Stimulated activated CD4-positive, alpha-beta T cell treated with anti-CD3 and anti-CD28 coated beads, Interleukin-4, amount 100 ng/mL, for 48 hours (primary cell): ENCODE measurements at places on chromosomes 3 and 15.

DNA sequence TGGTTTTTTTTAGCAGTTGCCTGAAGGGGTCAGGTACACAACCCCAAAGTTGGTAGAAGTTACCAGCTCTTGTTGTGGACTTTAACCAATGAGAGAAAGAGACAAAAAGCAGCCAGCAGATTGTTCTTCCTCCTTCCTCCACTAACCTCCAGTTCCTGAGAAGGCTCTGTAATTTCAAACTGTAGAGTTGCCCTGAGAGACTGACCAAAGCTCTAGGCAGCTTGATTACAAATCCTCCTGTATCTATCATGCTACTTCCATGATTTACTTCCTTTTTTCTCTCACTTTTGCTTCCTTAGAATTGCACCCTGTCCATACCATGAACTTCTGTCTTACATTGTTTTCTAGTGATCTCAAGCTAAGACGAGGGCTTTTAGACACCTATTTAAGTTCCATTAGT lies 29.2 kb downstream of the NSUN3 start:
- no peak for DNase-seq

- DNase-seq: no peak
Measured at GRCh38 chr15:32743411-32744140, 25.8 kb downstream of the GREM1 start.

DNA sequence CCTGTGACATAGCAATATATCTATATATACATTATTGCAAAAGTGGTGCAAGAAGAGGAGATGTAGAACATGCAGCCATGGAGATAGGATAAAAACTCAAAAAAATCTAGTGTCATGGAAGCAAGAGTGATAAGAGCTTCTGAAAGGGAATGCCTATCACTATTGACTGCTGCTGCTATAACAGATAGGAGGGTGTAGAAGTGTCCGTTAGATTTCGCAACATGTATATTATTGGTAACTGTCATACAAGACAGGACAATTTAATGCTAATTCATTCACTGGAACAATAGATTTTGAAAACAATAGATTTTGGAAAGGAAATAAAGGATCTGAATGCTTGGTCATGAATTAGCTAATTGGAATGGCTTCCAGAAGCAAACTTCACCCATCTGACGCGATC lies 224.5 kb downstream of the ZNF385D start:
- no peak for DNase-seq

GRCh38 chr3:36784138-36784635 lies 19.8 kb upstream of the DCLK3 start:
- no peak for DNase-seq

GRCh38 chr3:16633948-16634347 lies 28.7 kb upstream of the DAZL start:
- DNase-seq: no peak

- DNase-seq: no peak
Measured at GRCh38 chr3:187705164-187705563, 2.8 kb upstream of the RTP2 start.

DNA sequence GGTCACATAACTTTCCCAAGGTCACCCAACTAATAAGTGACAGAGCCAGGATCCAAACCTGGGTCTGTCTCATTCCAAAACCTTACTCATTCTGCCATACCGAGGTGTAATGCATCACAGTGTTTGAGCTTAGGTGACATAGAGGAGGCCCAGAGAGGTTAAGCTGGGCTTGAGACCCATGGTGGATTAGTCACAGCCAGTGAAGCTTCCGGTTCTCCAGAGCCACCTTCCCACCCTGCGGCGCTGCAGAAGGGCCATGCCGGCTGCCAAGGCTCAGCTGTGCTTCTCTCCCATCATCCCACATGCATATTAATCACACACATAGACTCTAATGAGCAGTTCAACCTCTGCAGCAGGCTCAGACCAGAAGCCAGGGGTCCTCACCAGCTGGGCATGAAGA lies 42.2 kb downstream of the SPSB4 start:
- DNase-seq: no peak

GRCh38 chr3:12759097-12759679 lies at the start of gene TMEM40:
Gene TMEM40, minus strand, starts transcription at chr3:12759259. Its CDS starts 9,427 bp downstream, at chr3:12749832.
- no peak for DNase-seq

DNA sequence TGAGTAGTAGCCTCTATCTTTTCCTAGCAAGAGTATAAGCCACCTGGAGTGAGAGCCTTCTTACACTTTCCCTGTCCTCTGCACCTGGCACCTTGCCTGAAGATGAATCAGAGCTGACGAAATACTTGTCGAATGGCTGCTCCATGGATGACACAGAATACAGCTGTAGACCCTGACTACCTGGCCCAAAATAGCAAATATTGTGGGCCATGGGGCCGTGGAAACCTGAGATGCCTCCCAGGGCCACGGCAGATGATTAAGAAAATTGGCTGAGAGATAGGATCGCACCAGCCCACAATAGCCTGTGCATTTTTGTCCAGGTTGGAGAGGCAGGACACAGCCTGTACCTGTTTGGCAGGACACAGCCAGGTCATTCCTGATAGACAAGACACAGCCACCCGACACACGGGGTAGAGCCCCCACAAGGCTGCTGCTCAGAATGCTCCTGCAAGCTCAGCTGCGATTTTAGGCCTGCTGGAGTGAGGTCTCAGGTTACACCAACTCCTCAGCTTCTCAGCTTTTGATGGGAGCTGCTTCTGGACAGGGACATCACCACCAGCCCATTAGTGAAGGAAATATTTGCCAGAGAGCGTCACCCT lies 22.9 kb upstream of the TPM1 start:
- DNase-seq: no peak

DNA sequence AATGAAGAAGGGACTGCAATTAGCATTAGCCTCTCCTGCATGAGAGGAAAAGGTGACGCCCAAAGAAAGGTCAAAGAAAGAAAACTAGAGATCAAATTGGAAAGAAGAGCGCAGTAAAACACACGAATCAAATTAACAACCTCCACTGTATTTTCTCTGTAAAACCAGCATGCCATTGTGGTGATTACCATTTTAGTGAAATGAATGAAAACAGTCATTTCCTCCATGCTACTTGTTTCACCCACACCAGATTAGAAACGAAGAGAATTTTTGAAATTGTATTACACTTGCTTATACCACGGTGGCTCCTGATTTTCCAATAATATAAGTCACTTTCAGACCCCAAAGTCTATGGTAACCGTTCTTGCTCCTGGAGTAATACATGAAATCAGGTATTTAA lies 71.6 kb downstream of the SUMF1 start:
- no peak for DNase-seq

DNA sequence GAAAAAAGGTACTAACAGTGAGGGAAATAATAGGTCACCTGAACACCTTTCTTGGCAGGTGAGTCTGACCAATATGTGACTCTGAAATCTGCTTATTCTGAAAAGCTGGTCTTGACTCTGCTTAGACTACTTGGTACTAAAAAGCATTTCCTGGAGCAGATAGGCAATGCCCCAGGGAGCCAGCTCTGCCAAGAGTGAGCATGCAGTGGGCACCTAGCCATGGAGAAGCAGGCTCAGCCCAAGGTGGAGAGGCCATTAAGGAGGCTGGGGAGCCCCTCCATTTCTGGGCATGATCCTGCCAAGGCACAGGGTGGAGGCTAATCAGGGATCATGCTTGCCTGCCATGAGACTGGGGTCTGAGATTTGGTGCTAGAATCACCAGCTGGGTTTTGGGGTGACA lies 1.6 kb upstream of the LTF start:
- DNase-seq: no peak

DNA sequence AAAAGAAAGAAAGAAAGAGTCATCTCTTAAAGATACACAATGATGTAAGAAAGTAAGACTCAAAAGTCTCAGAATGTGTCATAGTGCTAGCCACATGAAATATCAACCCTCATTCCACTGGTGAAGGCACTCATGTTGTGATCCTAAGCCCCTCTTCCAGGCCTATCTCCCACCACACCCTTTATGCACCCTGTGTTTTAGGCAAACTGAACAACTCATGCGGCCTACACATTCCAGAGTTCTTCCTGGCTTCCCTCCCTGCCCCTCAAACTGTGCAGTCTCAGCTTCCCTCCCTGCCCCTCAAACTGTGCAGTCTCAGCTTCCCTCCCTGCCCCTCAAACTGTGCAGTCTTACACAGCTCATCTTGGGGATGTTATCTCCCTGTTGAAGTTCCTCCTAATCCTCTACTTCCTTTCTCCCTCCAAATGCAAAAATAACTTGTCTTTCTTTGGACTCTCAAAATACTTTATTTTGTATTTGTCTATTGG lies 69.0 kb upstream of the FNDC3B start:
- DNase-seq: no peak

GRCh38 chr15:100986158-100986896 lies 67.2 kb downstream of the LRRK1 start:
- no peak for DNase-seq

DNA sequence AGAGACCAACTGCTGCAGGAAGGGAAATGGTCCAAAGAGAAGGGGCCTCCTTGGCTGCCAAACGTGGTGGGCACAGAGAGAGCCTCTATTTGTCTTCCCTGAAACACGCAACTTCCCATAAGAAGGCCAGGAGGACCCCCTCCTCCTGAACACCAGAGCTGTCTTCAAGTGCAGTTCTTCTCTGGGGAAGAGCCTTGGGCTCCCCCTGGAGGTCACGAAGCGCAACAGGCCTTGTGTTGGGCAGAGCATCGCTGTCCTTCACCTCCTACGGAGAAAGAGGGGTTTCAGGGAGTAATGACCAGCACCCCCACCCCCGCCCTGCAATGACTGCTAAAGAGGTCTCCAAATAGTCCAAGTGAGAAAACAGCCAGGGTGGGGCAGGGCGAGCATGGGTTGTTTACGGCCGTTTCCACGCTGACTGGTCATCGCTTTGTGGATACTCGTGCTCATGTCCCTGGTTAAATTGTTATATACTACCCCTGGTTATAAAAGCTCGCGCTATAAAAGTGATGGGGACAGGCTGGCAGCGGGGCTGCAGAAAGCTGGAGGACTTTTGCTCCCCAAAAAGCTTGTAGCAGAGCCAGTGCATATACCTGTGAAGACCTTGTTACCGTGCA lies 397.5 kb upstream of the ATP10A start:
- peak; percentile 8 for DNase-seq

GRCh38 chr3:69137005-69137404 lies 14.6 kb upstream of the LMOD3 start:
- DNase-seq: no peak

DNA sequence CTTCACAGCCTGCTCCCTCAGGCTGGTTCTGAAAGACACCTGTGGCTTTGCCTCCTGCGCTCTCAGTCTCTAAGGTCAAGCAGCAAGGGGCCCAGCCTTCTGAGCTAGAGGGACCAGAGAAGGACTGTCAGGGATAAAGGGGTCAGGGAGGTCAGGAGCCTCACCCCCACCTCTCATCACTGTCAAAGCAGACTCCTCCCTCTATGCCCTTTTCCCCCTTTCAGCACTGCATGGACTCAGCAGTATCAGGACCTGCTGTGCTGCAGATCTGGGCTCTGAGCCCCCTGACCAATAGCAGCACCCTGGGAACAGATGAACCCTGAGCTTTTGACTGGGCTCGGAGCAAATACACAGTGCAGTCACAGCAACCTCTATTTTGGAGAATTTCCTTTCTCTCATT lies 3.2 kb upstream of the BMF start:
- DNase-seq: no peak

GRCh38 chr3:77446084-77446483 lies 406.2 kb downstream of the ROBO2 start:
- DNase-seq: no peak

GRCh38 chr3:133991637-133992036 lies 38.1 kb downstream of the SLCO2A1 start:
- no peak for DNase-seq

- no peak for DNase-seq
Measured at GRCh38 chr3:31196261-31196660, 301.8 kb upstream of the GADL1 start.

DNA sequence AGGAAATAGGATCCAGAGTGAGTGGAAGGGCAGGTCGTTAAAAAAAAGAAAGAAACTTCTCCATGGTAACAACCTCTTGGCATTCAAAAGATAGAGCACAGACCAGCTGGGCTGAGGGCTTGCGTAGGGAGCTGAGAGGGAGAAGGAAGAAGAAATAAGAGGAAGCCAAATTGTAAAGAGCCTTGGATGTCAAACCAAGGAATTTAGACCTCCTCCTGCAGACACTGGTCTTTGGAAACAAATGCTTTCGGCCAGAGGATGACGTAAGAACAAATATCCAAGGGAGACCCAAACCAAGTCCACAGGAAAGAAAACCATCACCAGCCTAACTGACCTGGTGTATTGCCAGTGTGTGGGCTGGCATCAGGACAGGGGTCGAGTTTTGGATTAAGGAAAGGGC lies 155.2 kb downstream of the UACA start:
- DNase-seq: no peak

GRCh38 chr3:46130631-46131310 lies 77.3 kb downstream of the CCR1 start:
- no peak for DNase-seq

DNA sequence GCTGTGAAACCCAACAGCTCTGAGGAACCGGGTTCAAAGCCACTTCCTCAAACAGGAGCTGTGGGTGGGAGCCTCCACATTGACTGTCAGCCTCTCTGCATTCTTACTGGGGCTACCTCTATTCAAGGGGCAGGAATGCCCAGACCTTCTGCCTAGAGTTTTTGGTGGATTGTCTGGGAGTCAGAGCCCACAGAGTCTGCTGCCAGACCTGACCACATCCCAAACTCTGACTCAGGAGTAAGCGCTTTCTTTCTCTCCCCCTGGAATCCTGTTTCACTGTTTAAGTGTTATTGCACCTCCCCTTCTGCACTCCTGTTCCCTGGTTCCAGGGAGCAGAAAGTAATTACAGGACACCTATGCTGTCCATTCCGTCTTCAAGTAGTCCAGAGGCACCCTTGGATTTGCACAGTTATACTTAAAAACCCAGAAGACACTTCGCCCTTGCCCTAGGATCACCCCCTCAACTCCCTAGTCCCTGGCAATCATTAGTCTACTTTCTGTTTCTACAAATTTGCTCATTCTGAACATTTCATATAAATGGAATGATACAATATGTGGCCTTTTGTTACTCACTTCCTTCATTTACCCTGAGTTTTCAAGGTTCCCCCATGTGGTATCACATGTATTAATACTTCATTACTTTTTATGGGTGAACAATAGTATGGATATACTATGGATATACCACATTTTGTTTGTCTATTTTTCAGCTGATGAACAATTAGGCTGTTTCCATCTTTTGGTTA lies 37.9 kb upstream of the TJP1 start:
- no peak for DNase-seq
